ENCODE measurements at places on chromosomes 5 and 9. TPM values are rescaled to one million over a fixed set of nuclear protein-coding genes. Genes with fewer than 3 reads are reported as not detected.
A peak's percentile ranks its signal among the peaks of the same experiment; 100 is the strongest.

The LOX gene
- total RNA-seq: 98.8 TPM

The ZBTB5 gene
- 6.9 TPM for total RNA-seq

GRCh38 chr5:32837211-32837610, 126.1 kb downstream of the NPR3 start:
- DNase-seq: no peak

GRCh38 chr9:75918154-75918553, 27.7 kb downstream of the PCSK5 start:
- DNase-seq: no peak

- no peak for DNase-seq
Measured at GRCh38 chr5:171269717-171270116, 39.3 kb upstream of the TLX3 start.

DNA sequence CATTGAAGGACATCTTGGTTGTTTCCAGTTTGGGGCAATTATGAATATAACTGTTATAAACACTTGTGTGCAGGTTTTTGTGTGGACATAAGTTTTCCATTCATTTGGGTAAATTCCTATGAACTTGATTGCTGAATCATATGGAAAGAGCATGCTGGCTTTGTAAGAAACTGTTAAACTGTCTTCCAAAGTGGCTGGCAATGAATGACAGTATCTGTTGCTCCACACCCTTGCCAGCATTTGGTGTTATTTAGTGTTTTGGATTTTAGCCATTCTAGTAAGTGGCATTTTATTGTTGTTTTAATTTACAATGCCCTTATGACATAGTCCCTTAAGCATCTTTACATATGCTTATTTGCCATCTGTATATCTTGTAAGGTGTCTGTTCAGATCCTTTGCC, 29.8 kb upstream of the UGT3A2 start:
- no peak for DNase-seq

GRCh38 chr5:87120518-87121303, 147.0 kb upstream of the RASA1 start:
- DNase-seq: no peak

GRCh38 chr5:31300501-31300900, 107.0 kb downstream of the CDH6 start:
- DNase-seq: no peak

DNA sequence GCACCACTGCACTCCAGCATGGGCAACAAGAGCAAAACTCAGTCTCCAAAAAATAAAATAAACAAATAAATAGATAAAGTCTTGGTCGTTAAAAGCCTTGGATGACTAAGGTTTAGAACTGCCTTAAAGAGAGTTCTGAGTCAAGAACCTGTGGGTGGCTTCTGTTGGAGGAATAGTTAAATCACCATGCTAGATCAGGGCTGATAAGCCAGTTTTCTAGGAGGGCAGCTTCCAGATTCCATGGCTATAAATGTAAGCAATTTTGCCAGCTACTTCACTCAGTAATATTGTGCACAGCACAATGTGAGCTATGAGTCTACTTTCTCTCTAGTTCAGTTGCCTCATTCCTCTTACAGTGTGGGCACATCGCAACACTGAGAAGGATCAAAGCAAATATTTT, 242.1 kb upstream of the NUDT12 start:
- no peak for DNase-seq

DNA sequence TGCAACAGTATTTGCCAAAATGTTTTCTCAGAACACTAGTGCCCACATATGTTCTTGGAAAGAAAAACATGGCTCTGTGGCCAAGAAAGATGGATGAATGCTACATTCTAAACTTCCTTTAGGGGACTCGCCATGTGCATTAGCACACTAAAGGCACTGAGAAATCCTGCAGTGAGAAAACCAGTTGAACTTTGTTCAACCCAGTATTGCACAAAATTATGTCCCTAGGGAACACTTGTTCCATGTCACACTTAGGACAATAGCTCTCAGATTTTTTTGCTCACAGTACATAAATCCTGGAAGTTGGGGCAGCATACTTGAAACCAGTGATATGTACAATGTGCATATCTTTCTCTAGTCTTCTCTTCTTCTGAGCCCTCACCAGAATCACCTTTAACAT, 96.6 kb downstream of the ADRB2 start:
- DNase-seq: no peak

GRCh38 chr5:38426490-38426889, 130.0 kb downstream of the LIFR start:
- no peak for DNase-seq

GRCh38 chr5:37900692-37901091, 60.9 kb upstream of the GDNF start:
- DNase-seq: peak; percentile 83

GRCh38 chr9:1157836-1158235, 107.7 kb downstream of the DMRT2 start:
- no peak for DNase-seq

Measured in posterior vena cava (tissue), 2 donors.